ENCODE measurements at places on chromosomes 11 and 22. TPM values are rescaled to one million over a fixed set of nuclear protein-coding genes. Genes with fewer than 3 reads are reported as not detected.

DNA sequence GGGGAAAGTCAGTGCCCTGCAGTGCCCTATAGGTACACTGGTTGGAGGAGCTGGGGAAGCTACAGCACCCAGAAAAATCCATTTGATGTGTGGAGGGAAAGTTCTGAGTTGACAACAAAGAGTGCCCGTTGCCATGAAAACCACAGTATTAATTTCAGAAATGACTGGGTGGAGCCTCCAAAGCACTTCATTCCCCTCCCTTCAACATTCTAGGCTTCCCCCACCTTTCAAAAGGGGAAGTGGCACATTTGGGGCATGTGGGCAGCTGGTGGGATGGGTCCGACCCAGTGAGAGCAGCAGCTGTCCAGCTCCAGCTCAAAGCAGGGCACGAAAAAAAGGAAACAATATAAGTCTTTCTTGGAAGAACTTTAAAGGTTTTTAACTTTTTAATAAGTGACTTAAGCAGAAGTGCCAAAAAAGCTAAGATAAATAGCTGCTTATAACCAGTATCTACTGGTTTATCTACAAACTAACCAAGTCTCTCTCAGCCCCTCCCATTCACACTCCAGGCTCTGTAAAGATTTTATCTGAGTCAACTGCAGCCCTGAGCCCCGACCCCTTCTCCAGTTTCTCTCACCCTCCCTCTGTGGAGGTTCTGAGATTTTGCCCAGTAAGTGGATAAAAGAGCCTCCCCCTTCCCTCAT lies 9.0 kb upstream of the AHNAK start:
- DNase-seq: peak; percentile 69

DNA sequence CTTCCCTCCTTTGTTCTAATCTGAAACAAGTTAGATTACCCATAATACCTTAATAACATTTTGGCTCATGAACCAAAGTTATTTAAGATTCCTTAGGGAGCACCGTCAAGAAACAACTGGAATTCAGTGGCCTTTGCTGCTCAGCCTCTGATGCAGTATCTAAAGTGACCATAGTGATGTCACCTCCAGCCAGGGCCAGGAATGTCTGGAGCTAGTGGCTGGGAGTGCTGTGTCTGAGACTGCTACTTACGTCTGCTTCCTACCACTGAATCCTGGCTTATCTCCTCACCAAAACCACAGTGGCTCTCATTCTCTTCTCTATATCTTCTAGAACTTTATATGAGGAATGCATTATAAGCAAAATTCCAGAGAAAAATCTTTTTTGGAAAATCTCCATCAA lies 658.0 kb downstream of the DLG2 start:
- DNase-seq: no peak

Gene OR51B2
- not detected for polyA plus RNA-seq

Gene USP2
- polyA plus RNA-seq: 3.2 TPM

Gene MMP13
- polyA plus RNA-seq: not detected

Gene PRG3
- polyA plus RNA-seq: 0.77 TPM

Gene NRGN
- 30.2 TPM for polyA plus RNA-seq
